ENCODE measurements at places on chromosomes 11 and 22.

DNA sequence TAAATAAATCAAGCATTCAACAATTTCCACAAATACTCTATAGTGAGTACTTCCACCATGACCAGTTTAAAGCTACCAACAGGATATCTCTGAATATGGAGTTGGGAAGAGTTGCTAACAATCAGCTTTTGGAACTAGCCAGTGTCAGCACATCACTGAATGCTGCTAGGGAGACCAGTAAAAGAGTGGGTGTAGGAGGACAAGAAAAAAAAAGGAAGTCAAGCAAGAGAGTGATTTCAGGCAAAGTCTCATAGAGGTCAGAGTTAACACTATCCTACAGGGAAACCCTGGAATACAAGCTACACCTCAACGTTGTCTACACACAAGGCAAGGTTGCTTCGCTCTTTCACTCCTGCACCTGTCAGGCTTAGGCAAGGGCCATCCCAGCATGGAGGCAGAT, 24.2 kb downstream of the EIF3F start:
- no peak for DNase-seq

DNA sequence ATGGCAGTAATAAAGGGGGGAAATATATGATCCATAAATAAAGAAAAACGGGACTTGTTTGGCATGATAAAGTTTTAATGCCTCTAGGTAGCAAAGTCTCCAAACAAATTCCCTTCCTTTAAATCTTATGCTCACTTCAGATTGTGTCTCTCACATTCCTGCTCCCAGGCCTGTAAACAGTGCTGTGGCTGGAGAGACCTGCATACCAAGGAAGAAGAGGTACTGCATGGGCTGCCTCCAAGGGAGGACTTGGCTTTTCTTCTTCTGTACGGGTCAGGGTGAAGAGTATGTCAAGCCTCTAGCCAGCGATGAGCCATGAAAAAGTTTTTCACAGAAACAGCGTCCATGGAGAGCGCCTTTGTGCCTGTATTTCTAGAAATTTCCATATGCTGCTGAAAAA, 161.8 kb downstream of the KIRREL3 start:
- DNase-seq, result no peak

DNA sequence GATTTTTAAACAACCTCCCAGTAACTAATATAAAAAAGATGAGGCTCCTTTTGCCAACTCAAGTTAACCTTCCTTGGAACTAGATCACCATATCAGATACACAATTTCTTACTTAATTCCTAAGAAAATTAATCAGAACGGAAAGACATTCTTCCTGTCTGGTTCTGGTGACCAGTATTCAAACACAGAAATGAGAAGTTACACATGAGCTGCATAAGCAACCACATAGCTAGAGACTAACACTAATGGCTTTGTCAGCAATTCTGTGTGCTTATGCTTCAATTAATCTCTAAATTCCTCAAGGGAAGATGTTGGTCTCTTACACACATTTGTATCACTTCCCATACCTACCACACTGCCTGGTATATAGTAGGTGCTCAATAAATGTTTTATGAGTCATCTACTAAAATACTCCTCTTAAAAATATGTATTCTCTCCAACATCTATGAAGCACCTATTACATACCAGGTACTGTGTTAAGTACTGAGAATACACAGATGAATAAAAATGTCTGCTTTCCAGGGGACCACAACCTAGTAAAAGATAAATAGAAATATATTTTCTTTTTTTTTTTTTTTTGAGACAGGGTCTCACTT, 54.5 kb downstream of the GAB2 start:
- no peak for DNase-seq

- no peak for DNase-seq
Measured at GRCh38 chr11:92276773-92277172, 52.2 kb downstream of the FAT3 start.

GRCh38 chr22:37491559-37492427, 5.6 kb upstream of the MFNG start:
- DNase-seq, result no peak

- DNase-seq, result no peak
Measured at GRCh38 chr11:113447621-113448315, 27.4 kb downstream of the DRD2 start.

DNA sequence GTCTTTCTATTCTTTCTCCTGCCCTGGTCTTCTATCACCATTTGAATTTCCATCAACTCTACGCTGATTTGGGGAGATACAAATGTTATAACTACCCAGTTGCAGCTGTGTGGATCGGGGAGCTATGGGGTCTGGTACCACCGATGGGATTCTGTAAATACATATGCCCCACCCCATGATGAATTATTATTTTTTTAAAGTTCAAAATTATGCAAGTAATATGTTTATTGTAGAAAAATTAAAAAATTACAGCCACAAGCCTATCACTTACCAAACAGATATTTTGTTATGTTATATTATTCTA, 52.4 kb upstream of the CLMP start:
- no peak for DNase-seq

GRCh38 chr11:27839226-27839913, 139.1 kb upstream of the BDNF start:
- DNase-seq, result no peak
